ENCODE measurements at places on chromosomes 7 and 10.

DNA sequence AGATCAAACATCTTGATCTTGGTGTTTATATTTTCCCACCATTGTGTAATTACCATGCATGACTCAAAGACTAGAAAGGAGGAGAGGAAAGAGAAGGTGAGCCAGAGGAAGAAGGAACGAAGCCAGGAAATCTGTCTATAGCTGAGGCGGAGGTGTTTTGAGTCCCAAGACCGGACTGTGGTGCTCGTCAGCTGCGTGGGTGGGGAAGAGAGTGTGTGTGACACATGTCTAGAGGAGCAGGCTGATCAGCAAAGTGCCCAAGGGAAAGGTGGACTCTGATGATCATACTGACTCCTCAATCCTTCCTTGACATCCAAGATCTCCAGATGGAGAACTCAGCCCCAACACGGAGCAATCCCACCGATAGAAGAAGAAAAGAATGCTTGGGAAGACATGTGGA is 189.5 kb upstream of the MINDY3 start:
- no peak for DNase-seq

GRCh38 chr10:27713941-27714340 is 31.7 kb downstream of the MKX start:
- DNase-seq = no peak

GRCh38 chr7:108808549-108809266 is 239.0 kb downstream of the DNAJB9 start:
- no peak for DNase-seq

DNA sequence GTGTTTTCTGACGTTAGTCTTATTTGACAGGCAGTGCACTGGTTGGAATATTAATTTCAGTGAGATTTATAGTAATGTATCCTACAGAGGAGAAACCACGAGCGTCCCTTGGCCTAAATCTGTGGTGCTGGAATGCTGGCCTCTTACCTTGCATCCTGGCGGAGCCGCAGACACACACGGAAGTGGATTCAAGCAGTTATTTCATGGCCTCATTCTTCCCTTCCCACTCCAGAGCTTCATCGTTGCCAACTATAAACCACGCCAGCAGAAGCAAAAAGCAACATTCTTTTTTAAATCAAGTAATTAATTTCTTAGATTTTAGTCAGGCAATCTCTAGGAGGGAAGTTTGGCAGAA is 13.1 kb downstream of the WIPI2 start:
- DNase-seq = no peak

- no peak for DNase-seq
Observed at GRCh38 chr7:141562036-141562435, 10.8 kb downstream of the AGK start.

DNA sequence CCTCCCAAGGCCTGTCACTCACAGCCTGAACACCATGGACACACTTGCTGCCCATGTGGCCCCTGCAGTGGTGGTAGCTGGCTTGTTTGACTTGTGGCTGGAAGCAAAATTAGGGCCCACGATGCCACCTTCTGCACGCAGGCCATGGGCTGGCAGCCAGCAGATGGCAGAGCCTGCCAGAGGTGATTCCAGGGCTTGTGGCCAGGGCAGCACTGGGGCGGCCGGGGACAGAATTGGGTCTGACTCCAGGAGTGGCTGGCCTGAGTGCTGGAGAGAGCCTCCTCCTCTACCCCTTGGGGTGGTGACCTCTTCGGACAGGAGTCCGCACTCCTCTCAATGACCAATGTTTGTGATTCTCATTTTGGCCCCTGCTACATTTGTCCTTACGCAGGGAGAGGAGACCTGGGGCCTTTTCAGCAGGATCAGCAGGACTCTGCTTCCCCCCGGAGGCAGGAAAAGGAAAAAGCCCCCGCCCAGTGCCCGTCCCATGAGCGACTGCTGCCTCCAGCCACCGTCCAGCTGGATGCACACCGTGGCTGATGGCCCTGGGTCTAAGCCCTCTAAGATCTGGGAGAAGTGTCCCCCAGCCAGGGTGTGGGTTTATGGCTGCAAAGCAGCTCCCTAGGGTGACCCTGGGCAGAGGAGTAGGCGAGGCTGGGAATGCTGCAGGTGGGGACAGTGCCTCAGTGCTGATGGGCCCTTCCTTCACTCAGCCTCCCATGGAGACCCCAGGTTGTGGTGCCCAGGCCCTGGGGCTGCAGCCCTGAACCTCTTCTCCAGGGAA is 26.5 kb downstream of the DNAJB12 start:
- no peak for DNase-seq

GRCh38 chr10:129956876-129957673 is 7.0 kb downstream of the EBF3 start:
- DNase-seq = no peak

DNA sequence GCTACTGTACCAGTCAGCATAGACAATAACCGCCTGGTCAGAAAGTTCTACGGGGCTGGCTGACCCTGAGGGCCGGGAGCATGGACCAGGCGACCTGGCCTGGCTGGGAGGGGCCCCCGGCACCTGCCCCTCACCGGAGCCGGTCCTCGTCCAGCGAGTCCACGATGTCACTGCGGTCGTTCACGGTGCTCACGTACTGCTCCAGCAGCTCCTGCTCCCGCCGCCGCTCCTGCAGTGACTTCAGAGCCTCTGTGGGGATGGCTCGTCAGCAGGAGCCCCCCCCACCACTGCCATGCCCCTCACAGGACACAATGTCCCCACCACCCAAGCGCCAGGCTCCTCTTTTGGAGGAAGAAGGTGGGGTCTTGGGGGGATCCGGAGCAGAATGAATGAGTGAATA is 22.7 kb downstream of the MICALL2 start:
- no peak for DNase-seq

DNA sequence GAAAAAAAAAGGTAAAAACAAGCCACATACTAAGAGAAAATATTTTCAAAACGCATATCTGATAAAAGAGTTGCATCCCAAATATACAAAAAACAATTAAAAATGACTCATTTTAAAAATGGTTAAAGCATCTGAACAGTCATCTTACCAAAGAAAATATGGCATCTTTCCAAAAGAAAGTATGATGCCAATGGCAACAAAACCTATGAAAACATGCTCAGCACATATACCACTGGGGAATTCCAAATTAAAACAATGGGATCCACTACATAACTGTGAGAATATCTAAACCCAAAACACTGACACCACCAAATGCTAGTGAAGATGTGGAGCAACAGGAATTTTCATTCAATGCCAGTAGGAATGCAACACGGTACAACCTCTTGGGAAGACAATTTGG is 39.3 kb downstream of the VSTM2A start:
- DNase-seq = no peak

GRCh38 chr10:69004821-69005220 is 16.2 kb downstream of the KIFBP start:
- no peak for DNase-seq

DNA sequence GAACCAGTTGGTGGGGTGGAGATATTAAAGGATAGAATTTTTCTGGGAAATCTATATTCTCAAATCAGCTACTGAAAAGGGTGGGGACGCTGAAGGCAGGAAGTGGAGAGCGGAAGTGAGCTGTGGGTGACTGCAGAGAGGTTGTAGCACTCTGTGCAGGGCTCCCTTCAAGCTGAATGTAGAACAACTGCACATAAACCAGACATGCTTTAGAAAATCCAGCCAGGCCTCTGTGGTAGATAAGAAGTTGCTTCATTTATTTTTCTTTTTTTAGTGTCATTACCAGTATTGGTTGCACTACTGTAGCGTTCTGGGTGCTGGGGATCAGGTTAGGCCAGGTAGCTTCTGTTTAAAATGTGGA is 127.8 kb downstream of the CELF2 start:
- DNase-seq = no peak

- DNase-seq = no peak
Observed at GRCh38 chr7:47951374-47951773, 3.1 kb upstream of the PKD1L1 start.

- DNase-seq = no peak
Observed at GRCh38 chr10:63636812-63637211, 115.6 kb downstream of the REEP3 start.

DNA sequence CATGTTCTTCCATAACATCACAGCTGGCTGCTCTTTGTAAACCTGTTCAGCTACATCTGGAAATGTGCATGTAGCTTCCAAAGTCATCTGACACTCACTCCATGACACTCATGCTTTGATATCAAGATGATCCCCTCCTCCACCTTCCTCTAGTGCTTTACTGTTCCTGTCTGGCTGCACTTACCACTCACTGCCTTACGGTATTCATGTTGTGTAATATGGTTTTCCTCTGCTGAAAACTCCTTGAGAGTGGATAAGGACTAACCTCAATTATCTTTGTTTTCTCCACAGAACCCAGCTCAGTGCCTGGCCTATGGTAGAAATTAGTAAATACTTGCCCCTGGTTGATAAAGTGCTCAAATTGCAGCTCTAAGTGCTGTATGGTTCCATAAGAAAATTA is 483.9 kb downstream of the HTR7 start:
- DNase-seq = no peak
